Activated T-cell treated with anti-CD3 and anti-CD28 coated beads, Interleukin-2, amount 50 U/mL, for 4 hours (primary cell): ENCODE measurements at places on chromosomes 11 and 22.

DNA sequence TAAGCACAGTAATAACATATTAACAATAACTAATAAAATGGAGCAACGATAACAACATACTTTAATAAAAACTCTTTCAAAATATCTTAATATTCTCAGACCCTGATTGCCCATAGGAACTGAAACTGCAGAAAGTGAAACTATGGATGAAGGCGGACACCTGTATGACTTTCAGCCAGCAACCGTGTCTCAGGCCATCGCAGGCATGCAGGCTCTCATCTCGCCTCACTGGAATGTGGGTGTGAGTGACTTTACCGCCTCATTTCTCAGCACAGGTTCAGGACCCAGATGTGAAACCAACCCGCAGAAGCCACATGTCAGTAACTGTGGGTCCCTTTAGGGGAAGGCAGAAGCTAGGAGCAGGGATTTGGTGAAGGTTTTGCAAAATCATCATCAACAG, 539.1 kb downstream of the FAM181B start:
- no peak for DNase-seq

GRCh38 chr11:128928400-128928799, 14.3 kb downstream of the TP53AIP1 start:
- DNase-seq: no peak

DNA sequence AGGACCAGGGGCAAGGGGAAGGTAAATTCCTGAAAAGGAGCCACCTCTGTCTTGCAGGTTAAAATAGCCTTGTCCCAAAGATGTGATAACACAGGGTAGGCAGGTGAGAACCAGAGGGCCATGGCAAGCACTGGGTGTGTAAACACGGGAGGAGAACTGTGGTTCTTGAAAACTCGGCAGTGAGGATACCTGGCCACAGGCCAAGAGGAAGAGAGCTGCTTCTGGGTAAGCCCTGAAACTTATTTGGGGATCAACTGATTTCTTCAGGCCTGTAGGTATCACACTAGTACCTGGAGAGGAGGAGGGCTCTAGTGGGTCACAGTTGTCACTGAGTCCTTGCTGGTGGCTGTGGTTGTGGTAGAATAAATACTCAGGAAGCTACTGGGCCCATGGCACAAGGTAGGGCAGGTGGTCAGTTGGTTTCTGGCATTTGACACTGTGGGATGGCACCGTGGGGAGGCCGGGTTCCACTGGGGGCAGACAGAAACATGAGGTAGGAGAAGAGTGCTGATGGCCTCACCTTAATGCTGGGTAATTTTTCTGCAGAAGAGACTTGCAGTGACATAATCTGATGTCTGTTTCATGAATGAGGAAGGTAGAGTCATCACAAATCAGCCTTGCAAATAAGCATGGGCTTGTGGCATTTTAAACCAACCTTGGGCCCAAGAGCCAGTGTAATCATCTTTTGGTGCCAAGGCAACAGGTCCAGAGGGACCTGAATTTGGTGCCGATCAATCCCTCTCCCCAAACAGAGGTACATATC, 22.0 kb downstream of the AMPD3 start:
- no peak for DNase-seq

- DNase-seq: peak; percentile 32
Observed at GRCh38 chr22:28855355-28856094, 27.8 kb upstream of the ZNRF3 start.

- no peak for DNase-seq
Observed at GRCh38 chr11:108122166-108122628, 830 bp downstream of the ACAT1 start.

- DNase-seq: no peak
Observed at GRCh38 chr22:37357446-37358075, 69.7 kb downstream of the ELFN2 start.

GRCh38 chr11:133795088-133795487, 50.2 kb downstream of the SPATA19 start:
- DNase-seq: no peak

- DNase-seq: peak; percentile 33
Observed at GRCh38 chr11:117823294-117823945, 1.1 kb downstream of the FXYD2 start.

DNA sequence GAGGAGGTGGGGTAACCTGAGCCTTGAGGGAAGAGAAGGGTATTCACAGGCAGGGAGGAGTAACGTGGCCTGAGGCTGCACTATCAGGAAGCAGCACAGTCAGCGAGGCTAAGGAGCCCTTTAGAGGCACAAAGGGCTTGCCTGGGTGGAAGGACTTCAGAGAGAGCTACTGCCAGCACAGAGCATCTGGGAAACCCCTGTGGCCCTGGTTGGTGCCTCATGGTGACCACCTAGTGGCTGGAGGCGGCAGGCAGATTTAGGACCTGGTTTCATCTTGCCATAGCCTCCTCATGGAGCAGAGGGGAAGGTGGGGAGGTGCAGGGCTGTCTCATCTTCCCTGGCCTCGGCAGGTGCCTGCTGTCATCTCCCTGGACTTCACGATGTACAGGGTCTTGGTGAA, 64.5 kb downstream of the MPPED1 start:
- no peak for DNase-seq

DNA sequence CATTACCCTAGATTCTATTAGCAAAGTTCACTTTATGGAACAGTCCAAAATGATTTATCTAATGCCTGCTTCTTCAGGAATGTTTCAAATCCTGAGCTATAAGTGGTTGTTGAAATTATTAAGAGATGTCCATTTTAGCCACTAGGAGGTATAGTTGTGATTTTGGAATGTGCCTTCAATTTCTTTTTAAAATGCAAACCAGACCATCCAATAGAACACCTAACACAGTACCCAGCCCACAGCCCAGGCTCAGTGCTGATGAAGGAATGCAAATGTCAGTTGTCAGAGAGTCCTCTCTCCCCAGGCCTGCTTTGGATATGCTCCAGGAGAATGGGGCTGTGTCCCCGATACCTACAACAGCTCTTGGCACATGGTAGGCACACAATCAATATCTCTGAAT, 85.8 kb upstream of the E2F8 start:
- no peak for DNase-seq

DNA sequence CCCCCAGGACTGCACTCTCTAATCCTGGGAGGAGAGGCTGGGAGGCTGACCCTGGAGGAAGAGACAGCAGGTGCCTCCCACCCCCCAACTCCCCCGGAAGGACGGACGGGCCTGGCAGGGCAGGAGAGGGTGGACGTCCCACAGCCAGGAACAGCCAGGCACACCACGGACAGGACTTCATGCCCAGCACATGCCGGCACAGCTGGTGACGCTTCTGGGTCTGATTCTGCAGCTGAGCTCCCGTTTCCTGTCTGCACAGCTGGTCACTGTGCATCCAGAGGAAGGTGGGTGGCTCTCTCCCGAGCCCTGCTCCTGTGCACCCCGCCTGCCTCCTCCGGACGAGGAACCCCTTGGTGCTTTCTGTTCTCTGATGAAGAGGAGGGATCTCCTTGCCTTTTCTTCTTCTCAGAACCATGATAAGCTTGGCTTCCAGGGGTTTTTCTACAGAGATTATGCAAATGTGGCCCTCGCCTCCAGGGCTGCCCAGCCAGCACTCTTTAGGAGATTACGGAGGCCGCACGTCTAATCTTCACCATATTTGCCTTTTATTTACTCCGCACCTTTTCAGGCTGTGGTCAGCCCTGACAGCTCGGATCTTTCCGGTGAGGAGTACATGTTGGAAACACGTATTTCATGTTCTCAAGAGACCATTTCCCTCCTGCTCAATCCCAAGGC, 1295.8 kb downstream of the BRD1 start:
- DNase-seq: no peak

DNA sequence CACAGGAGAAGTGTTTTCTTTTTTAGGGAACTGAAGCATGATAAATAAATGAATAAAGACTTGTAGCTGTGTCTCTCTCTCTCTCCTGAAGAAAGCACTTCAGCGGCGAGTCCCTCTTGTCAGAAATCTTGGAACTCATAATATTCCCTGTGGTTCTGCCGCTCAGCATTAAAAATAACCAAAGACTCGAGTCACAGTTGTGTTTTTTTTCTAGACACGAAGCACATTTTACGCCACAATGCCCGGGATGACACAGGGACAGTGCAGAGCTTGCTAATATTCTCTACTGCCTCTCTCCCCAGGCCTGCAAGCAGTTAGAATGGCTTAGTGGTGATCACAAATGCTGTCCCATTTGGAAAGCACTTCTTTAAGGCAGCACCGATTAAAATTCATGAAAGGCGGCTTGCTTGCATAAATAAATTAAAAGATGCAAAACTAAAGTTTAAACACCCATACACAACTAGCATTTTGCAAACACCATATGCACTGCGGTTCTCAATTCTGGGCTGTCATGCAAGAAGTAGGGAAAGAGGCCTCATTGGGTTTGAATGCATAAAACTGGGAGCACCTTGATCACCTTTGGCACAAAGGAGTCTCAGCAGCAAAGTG, 597.4 kb downstream of the SOX6 start:
- DNase-seq: no peak

DNA sequence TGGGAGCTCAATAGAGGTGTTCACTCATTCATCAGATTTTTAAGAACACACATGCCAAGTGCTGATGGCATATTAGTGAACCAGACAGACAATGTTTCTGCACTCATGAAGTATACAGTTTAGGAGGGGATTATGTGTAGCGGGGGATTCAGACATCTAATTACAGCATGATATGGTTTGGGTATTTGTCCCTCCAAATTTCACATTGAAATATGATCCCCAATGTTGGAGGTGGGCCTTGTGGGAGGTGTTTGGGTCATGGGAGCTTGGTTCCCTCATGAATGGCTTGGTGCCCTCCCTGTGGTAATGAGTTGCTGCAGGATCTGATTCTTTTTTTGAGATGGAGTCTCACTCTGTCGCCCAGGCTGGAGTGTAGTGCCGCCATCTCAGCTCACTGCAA, 8.9 kb upstream of the RAB3IL1 start:
- DNase-seq: no peak

DNA sequence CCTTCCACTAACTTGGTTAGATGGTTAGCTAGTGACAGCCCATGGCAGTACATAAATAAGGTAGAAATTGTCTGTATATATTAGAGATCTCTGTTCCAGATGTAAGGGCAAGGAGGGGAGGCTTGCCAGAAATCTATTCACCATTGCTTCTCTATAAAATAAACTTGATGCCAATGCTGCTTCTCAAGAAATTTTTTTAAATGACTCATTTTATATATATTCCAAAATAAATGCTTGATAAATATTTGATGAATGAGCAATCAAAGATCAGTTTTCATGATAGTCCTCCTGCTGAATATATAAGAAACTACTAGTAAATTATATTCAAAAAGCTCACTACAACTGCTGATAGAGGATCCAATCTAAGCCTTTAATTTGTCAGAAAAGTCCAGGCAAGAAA, 710.6 kb upstream of the CCDC179 start:
- no peak for DNase-seq

GRCh38 chr11:74731301-74732094, at the start of gene CHRDL2:
CHRDL2 (minus strand) TSS chr11:74731426; CDS start chr11:74730888, 538 bp downstream.
- no peak for DNase-seq

- no peak for DNase-seq
Observed at GRCh38 chr11:64384028-64384737, 25.2 kb downstream of the RPS6KA4 start.

- DNase-seq: no peak
Observed at GRCh38 chr22:27684901-27685300, 116.7 kb downstream of the MN1 start.

DNA sequence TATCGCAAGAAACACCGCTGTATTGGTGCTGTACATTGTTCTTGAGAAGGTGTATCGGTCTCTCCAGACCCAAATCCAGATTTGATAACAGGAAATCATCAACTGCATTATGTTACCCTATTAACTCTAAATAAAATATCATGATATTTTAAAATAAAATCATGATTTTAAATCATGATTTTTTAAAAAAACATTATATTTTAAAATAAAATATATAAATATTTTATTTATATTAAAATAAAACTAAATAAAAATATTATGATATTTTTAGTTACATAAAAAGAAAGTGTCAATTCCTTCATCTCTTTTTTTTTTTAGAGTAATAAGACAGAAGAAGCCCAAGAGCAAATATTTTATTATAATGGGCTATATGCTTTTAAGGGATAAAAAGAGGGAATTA, 27.6 kb downstream of the RBMXL2 start:
- DNase-seq: no peak

GRCh38 chr22:31085493-31085824, 4.3 kb downstream of the SMTN start:
- no peak for DNase-seq

DNA sequence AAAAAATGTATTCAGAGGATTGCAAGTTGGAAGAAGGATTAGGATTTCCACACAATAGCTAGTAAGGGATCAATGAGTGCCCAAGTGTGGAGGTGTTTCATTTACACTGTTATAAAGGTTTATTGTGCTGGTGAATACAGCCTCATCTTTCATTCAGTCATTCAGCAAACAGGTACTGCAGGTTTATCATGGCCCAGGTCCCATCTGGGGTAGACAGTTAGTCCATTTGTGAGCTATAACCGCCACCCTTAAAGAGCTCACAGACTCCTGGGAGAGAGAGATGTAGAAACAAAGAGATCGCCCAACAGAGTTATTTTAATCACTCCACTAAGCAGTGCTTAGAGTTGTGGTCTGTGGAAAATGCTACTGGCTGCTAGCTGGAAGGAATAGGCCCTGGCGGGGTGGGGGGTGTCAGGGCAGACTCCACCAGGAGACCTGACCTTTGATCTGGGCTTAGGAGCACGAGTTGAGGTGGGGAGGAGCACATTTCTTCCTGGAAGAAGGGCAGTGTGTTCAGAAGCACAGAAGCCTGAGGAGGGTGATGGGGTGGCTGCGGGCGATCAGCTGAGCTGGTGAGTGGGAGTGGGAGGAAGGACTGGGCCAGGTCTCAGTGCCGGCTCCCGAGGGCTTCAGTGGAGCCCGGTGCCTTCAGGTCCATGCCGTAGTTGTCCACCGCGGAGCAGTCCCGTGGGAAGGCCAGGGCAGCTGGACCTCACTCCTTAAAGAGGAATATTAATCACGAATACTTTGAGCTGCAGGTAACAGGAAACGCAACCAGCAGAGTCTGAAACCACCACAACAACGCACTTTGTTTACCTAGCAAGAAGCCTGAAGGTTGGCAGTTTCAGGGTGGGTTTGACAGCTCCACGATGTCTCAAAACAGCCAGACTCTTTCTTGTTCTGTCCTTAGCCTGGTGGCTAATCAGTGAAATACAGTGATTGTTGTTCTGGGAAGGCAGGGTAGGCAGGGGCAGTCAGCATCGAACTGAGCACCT, 11.2 kb downstream of the TOM1 start:
- no peak for DNase-seq

GRCh38 chr11:96341211-96342013, 1.6 kb downstream of the MAML2 start:
- peak; percentile 61 for DNase-seq

GRCh38 chr11:57230791-57231538, 6.1 kb downstream of the APLNR start:
- DNase-seq: no peak

GRCh38 chr11:28105869-28106268, 2.1 kb downstream of the KIF18A start:
- DNase-seq: no peak
